Epithelial cell of proximal tubule (primary cell): ENCODE measurements at places on chromosomes 7 and 10. TPM values are rescaled to one million over a fixed set of nuclear protein-coding genes. Genes with fewer than 3 reads are reported as not detected.

Gene HHEX
- 2.2 and 4.5 TPM in 2 replicates for total RNA-seq

Gene HOXA7
- total RNA-seq, result 21.4 and 27.9 TPM in 2 replicates

Gene FAM25G
- total RNA-seq, result not detected in 2 replicates

DNA sequence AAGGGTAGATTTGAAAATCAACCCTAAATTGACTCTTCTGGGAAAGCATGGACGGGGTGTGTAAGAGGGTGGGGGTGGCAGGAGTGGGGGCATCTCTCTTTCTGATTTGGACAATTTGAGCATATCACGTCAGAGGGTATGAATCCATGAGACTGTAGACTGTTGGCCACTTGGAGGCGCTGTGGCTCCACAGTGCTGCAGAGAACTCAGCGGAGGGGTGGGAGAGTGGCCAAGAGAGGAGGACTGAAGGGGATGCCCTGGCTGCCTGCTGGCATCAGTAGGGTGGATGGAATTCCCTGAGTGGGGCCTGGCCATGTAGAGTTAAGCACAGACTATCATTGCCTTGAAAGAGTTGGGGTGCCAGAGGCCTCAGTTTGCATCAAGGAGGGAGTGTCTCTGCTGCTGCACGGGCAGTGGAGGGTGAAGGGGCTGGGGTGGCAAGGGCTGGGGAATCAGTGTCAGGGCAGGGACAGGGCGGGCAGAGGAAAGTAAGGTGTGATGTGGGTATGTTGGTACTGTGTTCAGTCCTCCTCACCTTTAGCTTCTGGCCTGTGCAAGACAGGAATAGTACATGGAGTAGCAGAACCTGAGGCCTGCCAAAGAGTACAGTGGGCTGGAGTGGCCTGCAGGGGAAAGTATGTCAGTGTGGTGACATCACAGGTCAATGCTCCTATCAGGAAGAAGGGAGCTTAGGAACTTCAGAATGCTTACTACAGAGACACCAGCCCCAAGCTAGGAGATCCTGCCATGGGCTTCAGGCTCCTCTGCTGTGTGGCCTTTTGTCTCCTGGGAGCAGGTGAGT lies 133.5 kb upstream of the PRSS58 start:
- DNase-seq, result no peak

DNA sequence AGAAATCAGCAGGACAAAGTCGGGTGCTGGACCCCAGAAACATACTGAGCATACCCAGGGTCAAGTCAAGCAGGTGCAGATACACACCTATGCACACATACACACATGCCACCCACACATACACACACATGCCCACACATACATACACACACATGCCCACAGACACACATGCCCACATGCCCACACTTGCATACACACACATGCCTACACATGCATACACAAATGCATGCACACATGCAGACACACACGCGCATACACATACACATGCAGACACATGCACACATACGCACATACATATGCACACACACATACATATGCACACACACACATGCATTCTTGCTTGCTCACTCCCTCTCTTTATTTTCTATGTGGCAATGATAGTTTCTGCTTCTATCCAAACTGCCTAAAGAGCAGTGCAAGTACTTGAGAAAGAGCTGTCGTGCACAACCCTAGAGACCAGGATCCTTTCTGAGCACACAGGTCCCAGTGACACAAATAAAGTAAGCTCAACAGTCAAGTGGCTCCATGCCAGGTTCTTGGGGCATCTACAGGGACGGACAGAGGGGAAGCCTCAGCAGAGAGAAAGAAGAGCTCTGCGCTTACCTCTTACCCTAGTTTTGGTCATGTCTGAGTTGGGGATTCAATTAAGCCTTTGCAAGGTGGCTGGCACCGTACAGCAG lies 83.7 kb downstream of the EBF3 start:
- no peak for DNase-seq

DNA sequence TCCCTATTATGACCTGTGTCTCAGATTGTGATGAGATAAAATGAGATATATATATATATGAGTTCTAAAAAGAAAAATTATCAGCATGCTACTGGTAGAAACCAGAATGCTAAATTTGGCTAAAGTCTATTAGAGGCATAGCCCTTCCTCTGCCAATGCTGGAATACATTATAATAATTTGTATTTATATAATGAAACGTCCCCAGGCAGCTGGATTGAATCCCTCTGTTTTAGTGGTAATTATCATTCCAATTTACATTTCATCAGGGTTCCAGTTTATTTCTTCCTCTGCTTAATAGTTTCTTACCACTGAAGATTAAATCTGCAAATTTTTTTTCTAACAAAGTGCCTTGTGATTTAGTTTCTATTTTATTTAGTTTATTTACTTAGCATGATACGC lies 71.8 kb upstream of the ABI1 start:
- DNase-seq, result no peak
